ENCODE measurements at places on chromosomes 1 and 21.

DNA sequence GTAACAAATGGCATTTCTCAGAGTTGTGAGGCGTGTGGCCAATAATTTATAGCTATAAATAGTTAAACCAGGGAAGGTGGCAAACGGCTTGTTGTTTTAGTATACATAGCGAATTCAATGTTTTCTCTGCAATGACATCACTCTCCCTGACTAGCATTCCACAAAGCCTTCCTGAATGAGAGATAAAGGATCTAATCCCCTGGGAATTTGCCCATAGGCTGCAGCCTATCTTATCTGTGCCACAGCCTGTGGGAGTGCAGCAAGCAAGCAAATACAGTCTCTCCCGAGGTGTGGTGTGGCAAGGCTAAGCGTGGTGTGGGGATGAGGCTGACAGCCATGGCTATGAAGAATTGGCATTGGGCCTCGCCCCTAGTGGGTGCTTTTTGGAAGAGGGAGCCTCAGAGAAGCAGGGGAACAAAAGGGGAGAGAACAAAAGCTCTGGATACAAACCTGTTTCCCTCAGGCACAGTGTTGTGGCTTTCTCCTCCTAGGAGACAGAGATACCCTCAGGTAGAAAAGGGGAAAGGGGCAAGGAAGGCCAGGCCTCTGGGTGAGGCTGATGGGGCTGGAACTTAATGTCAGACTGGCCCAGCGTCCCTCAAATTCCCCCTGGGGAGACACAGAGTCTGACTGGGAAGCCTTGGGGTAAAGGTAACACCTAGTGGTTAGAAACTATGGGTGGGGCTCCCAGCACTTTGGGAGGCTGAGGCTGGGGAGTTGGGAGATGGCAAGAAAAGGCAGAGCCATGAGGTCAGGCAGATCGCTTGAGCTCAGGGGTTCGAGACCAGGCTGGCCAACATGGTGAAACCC, 8.9 kb downstream of the TAGLN2 start:
- no peak for DNase-seq

DNA sequence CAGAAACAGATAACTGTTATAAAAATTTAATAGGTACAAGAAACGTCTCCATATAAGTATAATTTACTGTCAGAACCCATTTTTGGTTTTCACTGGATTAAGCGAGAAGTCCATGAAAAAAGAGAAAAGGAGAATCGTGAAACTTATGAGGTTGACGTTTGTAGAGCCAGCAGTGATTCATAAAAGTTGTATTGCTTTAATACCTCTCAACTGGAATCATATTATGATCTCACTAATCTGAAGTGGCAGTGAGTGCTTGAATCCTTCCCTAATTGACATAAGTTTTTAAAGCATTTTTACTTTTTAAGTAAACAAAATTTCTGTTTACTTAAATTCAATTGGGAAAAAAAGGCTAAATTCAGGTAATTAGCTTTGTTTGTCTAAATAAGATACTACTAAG, 315.3 kb downstream of the TPR start:
- no peak for DNase-seq

- DNase-seq = no peak
Observed at GRCh38 chr1:204201348-204202040, 5.2 kb upstream of the KISS1 start.

DNA sequence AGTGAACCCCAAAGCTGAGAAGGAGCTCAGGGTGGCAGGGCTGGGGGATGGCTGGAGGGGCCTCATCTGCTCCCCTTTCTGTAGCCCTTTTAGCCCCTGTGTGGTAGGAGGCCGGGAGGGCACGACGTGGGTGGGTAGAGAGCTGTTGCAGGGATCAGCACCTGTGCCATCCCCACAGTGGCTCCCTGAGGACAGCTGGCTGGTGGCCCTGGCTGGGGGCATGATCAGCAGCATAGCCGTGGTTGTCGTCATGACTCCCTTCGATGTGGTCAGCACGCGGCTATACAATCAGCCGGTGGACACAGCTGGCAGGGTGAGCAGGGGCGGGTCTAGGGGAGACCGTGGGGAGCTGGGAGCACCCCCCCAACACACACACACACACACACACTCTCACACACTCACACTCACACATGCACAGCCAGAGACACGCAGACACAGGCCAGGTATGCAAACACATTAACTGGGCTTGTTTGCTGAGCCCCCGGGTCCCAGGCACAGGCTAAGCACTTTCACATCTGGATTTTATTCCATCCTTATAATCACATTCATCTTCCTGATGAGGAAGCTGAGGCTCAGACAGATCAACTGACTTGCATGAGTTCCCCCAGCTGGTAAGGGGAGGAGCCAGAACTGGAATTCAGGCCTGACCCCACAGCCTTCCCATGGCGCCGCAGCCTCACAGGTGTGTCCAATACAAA, 2.5 kb downstream of the SLC25A34 start:
- no peak for DNase-seq

- no peak for DNase-seq
Observed at GRCh38 chr1:23394181-23394580, 24.5 kb upstream of the ZNF436 start.

DNA sequence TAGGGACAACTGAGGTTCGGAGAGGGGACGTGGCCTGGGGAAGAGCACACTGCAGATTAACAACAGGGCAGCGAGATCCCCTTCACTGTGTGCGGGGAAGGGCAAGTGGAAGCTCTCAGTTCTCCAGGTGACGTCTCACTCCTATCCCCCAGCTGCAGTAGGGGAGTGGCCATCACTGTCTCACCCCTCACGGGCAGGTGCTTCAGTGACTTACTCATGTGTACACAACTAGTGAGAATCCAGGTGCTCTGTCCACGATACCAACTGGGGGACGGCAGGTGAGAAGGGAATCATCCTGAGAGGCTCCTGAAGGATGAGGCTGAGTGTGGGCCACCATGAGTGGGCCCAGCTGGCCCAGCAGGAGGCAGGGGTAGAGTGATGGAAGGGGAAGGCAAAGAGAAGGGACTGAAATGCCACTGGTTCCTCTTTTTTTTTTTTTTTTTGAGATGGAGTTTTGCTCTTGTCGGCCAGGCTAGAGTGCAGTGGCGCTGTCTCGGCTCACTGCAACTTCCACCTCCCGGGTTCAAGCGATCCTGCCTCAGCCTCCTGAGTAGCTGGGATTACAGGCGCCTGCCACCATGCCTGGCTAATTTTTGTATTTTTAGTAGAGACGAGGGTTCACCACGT, 25.9 kb downstream of the RHBG start:
- DNase-seq = no peak

GRCh38 chr1:111847466-111847865, 91.8 kb downstream of the DDX20 start:
- no peak for DNase-seq

DNA sequence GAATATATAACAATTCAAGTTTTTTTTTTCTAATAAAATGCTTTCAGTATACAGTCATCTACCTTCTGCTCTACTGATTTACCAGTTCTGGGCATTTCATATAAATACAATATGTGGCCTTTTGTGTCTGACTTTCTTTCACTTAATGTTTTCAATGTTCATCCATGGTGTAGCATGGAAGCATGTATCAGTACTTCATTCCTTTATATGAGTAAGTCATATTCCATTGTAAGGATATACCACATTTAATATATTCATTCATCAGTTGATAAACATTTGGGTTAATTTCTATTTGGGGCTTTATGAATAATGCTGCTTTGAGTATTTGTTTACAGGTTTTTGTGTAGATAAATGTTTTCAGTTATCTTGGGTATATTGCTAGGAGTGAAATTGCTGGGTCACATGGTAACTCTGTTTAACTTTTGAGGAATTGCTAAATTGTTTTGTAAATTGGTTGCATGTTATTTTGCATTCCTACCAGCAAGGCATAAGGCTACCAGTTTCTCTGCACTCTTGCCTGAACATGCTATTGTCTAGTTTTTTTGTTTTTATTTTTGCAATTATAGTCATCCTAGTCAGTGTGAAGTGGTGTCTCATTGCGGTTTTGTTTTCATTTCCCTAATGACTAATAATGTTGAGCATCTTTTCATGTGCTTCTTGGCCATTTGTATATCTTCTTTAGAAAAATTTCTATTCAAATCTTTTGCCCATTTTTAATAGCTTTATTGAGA, 206.1 kb downstream of the TM2D1 start:
- no peak for DNase-seq

DNA sequence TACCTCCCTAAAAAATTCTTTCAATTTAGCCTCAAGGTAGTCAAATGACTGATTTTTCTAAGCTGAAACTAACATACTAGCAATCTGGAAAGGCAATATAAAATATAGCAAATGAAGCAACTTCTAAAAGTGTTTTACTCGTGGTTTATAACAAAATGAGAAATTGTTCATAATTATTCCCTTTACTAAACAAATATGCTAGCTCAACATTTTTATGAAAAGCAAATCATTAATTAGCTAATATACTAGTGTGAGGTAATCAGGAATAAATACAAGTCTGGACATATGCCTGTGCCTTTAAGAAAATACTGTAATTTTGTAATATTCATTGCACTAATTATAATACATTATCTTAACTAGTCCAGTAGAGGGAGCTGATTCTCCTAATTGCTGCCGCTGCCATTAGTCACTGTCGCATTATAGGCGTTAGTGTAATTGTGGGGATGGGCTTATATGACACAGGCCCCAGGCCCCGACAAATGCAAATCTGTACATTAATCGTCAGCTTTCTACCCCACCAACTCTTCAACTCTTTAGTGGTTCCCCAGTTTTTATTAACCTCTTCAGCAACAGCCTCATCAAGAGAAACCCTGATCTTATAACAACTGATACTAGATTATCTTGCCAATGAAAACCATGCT, 160.9 kb downstream of the GABPA start:
- DNase-seq = no peak

DNA sequence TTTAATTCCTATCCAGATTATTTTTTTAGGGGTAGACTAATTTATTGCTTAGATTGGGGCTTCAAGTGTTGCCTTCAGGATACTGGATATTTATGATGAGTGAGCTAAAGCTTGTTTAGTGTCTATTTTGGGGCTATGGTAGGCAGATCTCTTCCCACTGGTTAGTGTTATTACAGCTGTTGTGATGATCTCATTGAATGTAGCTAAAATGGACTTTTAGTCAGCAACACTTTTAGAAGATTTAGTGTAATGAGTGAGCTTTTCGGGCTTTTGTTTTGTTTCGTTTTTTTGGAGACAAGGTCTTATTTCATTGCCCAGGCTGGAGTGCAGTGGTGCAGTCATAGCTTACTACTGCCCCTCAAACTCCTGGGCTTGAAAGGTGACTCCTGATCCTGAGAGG, 14.2 kb downstream of the THRAP3 start:
- DNase-seq = no peak

GRCh38 chr1:14184454-14184853, 414.0 kb upstream of the KAZN start:
- DNase-seq = no peak

DNA sequence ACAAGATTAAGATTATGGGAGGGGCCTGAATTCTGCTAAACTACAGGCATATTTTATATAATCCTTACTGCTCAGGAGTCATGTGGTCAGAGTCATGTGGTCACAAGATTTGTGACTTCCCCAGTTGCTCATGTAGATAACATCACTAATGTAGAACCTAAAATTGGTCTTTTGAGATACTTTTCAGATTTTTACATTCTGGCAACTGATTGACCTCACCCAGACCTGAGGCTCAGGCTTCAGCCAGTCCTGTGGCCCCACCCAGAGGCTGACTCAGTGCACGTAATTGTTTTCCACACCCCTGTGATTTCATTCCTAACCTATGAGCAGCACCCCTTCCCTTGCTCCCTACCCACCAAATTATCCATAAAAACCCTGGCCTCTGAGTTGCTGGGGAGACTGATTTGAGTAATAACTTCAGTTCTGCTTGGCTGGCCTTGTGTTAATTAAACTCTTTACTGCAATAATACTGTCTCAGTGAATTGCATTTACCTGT, 41.7 kb upstream of the ZNF326 start:
- DNase-seq = peak; percentile 19

- no peak for DNase-seq
Observed at GRCh38 chr21:37886120-37886519, 30.1 kb downstream of the KCNJ6 start.

- DNase-seq = no peak
Observed at GRCh38 chr1:169047074-169047473, 59.4 kb upstream of the ATP1B1 start.

GRCh38 chr1:21051177-21051825, 125.4 kb downstream of the EIF4G3 start:
- DNase-seq = no peak

DNA sequence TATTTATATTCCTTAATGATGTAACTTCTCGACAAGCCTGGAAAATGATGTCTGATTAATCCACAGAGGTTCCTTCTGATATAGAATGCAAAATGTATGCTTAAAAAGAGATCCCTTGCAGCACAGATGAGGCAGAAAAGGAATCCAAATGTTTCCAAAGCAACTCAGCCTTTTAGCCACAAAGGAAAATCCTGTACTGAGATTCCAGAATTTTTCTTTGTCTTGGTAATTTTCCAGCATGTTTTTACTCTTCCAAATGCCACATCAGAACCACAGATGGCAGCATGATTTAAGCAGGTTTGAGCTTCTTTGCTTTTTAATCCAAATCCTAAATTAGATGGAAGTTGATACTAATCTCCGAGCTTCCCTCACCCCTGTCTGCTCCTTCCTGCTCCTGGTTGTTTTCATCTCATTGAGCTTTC, 176.4 kb upstream of the PALMD start:
- DNase-seq = no peak

DNA sequence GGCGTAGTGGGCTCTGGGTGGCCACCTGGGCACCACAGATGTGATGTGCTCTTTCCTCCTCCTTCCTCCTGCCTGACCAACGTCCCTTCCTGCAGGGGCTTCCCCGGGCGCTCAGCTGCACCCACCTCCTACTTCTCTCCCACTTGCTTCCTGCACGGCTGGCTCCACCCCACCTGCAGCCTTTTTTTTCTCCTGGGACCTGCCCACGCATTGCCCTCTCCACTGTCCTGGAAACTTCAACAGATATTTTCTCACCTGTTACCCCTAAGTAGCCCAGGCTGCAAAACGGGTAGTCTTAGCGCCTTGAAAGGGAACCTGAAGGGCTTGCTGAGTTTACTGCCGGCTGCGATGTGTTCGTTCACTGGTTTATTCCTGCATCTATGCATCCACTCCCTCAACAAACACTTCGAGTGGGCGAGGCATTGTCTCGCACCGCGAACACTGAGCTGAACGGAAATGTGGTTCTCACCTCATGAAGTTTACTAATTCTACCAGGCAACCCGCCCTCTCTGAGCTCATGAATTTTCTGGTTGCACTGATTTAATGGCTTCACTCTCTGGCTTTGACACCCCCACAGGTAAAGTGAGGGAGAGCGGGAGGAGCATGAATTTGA, 23.6 kb downstream of the ZBTB18 start:
- DNase-seq = peak; percentile 15

GRCh38 chr1:182185842-182186756, 124.6 kb upstream of the ZNF648 start:
- DNase-seq = no peak

GRCh38 chr1:47479664-47480063, 41.8 kb downstream of the FOXD2 start:
- no peak for DNase-seq

DNA sequence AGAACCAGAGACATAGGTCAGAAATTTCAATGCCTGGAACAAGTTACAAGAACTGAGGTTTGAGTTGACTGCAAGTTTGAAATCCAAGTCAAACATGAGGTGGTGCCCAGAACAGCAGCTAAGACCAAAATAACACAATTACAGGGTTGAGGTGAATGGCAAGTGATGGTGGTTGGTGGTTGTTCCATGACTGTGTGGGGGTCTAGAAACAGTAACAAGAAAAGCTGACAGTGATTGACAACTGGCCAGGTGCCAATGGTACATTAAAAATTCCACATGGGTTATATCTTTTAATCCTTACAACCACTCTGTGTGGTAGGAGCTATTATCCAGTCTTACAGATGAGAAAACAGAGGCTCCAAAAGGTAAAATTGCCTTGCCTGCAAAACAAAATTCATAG, 32.0 kb downstream of the RIMS3 start:
- DNase-seq = no peak

- no peak for DNase-seq
Observed at GRCh38 chr1:106435269-106435668, 621.2 kb upstream of the PRMT6 start.
